ENCODE measurements at places on chromosomes 13 and 19.

DNA sequence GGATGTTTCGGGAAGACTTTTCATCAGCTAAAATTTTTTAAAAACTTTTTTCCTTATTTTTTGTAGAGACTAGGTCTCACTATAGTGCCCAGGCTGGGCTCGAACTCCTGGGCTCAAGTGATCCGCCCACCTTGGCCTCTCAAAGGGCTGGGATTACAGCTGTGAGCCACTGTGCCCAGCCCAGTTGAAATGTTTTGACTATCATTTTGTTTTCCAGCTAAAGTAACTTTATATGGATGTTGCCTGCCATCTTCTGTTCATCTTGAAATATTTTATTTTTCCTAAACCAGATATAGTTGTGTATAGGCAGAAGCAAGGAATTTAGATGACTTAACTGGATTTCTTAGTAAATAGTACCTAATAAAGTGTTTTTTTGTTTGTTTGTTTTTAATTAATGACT, 7.0 kb downstream of the CAB39L start:
- peak; percentile 64 for DNase-seq

GRCh38 chr19:8486661-8487136, 15.7 kb downstream of the PRAM1 start:
- DNase-seq = no peak

GRCh38 chr13:31859571-31859970, 120.2 kb downstream of the RXFP2 start:
- DNase-seq = no peak

DNA sequence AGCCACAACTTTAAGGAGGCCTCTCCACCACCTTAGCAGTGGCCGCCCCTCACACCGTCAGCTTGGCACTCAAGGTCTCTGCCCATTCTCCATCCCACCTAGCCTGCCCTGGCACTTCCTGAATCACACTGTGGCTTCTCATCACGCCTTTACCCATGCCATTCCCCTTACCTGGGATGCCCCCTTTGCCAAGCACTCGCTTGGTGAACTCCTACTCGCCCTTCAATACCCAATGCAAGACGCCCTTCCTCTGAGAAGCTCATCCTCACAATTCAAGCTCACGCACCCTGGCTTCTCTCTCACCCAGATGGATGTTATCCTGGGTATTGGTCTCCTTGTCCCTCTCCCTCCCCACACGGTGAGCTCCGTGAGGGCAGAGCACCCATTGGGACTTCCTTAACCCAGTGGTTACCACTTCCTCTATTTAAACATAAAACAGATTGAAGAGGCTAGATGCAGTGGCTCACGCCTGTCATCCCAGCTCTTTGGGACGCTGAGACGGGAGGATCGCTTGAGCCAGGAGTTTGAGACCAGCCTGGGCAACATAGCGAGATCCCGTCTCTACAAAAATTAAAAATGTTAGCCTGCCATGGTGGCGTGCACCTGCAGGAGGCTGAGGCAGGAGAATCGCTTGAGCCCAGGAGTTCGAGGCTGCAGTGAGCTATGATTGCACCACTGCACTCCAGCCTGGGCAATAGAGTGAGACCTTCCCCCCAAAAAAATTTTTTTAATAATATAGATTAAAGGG, 12.6 kb upstream of the SHD start:
- no peak for DNase-seq

All from hematopoietic multipotent progenitor cell treated with erythropoietin and hydrocortisone succinate and interleukin-3 and kit ligand, for 4 days (in vitro differentiated cells).